SK-N-DZ (cell line): ENCODE measurements at places on chromosomes 12 and 14.

GRCh38 chr12:117380083-117380482, 18.7 kb upstream of the NOS1 start:
- no peak for DNase-seq

GRCh38 chr12:10283027-10283426, 24.6 kb upstream of the KLRD1 start:
- no peak for DNase-seq

DNA sequence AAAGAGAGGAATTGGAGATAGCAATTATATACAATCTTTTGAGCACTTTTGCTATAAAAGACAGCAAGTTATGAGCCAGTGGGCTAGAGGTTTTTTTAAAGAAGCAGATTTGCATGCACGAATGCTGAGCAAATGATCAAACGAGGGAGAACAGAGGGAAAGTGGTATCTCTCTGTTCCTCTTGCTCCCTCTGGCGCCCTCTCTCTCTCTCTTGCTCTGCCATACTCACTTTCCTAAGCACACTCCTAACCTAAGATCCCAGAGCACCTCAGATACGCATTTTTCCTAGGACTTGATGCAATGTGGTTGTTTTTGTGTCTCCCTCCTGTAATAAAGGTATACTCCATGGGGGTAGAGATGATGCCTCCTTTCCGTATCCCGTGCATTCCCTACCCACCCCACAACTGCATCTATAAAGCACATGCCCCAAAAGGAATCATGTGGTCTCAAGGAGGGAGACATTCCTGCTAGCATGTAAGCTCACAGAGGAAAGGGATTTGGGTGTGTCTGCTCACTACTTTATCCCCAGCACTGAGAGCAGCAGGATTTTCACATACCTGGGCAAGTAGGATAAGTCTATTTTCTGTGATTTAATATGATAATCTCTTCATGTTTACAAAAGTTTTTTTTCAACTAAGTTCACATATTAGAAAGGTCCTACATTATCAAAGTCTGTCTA, 270.2 kb downstream of the SSPN start:
- no peak for DNase-seq

DNA sequence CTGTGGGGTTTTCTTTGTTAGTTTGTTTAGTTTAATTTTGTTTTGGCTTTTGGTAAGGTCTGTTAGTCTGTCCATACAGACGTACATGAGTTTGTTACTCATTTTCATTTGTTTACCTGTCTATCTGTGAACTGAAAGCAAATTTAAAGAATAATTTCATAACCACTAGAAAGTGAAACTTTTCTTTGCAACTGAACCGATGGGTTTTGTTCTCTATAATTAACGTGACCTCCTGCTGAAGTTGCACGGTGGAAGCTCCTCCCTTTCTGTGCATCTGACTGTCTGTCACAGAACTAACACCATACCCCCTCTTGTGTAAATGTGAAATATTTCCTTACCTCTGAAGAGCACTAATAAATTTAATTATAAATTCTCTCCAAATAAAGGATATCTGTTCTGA, 595.5 kb downstream of the GALC start:
- no peak for DNase-seq
